ENCODE measurements at places on chromosomes 3 and 15. TPM values are rescaled to one million over a fixed set of nuclear protein-coding genes. Genes with fewer than 3 reads are reported as not detected.
A peak's percentile ranks its signal among the peaks of the same experiment; 100 is the strongest.

Gene TRPM1
- 1.2 TPM for total RNA-seq

DNA sequence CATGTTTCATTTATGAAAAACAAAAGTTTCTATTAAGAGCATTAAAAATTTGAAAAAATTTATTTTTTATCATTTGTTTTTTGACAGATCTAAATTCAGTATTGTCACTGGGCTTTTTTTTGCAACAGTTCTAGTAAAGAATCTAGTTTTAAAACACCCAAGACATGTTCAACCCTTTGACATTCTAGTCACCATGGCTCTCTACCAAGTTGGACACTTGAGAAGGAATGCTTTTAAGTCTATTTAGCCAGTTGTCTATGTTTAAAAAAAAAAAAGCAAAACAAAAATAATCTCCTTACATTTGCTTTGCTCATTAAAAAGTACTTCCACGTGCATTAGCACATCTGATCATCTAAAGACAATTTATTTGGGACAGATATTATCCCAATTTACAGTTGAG is 417.5 kb downstream of the RSL24D1 start:
- DNase-seq = no peak

Gene ABHD10
- total RNA-seq = 17.6 TPM

- no peak for DNase-seq
Measured at GRCh38 chr3:42110631-42111030, 19.5 kb downstream of the TRAK1 start.

GRCh38 chr3:102020735-102021134 is 171.4 kb downstream of the NFKBIZ start:
- no peak for DNase-seq

DNA sequence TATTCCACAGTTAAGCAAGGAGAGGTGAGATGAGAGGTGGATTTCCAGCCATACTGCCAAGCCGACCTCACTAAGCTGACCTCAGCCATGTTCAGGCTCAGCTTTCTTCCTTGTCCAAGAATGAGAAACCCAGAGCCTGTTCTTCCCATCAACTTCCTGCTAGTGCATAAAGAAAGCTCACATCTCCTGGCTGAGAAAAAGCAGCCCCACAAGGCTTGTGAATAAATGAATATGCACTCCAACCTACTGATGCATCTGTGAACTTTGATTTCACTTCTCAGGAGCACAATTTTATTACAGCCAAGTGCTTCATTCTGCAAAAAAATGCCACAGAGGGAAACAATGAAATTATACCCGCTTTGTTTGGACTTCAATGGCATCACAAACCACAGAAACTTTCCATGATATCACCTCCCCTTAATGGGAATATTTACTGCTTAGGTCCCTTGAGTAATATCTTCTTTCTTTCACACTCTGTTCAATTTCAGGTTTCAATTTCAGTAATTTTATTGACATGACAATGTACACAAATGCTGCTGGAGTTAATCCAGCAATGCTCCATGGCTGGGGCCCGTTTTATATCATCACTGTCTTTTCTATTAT is 437.0 kb upstream of the PPP2R3A start:
- no peak for DNase-seq

DNA sequence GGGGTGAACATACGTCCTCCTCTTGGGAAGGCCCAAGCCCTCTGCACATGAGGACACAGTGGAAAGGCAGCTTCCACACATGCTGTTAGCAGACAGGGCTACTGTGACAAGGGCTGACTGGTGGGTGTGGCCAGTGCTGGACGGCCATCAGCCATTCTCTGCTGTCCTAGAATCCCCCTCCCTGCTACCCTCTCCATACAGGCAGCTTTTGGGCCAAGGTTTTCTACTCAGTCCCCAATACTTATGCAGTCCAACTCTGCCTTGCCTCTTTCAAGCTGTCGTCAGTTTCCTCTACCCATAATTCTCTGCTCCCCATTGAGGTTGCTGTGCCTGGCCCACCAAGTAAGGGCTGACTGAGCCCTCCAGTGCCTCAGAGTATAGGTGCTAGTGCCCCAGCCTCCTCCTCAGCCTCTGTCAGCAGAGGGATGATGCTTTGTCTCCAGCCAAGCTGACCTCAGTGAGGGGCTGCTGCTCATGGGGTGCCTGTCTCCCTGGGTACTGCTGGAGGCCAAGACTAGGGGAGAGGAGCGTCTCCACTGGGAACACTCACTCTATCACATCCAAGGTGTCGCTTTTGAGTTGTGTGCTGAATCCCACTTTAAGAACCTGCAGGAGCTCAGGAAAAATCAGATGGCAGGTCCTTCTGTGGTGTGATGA is 2.8 kb downstream of the LOXL1 start:
- DNase-seq = no peak

Gene ACKR4
- not detected for total RNA-seq

DNA sequence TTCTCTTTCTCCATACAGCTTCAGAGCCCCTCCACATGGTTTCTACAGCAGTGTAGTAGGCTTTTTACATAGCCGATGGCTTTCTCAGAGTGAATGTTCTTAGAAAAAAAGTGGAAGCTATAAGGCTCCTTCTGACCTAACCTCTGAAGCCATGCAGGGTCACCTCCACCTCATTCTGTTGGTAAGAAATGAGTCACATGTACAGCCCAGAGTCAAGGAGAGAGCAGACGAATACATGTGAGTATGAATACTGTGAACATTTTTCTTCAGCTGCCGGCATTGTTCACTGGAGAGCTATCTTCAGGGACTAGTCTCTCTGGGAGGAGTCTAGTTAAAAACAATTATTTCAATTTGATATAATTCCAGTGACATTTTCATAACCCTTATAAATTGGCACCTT is 68.2 kb upstream of the THRB start:
- no peak for DNase-seq

- DNase-seq = peak; percentile 45
Measured at GRCh38 chr3:192038726-192039125, 577.8 kb downstream of the PYDC2 start.

- DNase-seq = no peak
Measured at GRCh38 chr3:171900446-171900845, 57.3 kb downstream of the TMEM212 start.

Gene SLC6A1
- not detected for total RNA-seq

DNA sequence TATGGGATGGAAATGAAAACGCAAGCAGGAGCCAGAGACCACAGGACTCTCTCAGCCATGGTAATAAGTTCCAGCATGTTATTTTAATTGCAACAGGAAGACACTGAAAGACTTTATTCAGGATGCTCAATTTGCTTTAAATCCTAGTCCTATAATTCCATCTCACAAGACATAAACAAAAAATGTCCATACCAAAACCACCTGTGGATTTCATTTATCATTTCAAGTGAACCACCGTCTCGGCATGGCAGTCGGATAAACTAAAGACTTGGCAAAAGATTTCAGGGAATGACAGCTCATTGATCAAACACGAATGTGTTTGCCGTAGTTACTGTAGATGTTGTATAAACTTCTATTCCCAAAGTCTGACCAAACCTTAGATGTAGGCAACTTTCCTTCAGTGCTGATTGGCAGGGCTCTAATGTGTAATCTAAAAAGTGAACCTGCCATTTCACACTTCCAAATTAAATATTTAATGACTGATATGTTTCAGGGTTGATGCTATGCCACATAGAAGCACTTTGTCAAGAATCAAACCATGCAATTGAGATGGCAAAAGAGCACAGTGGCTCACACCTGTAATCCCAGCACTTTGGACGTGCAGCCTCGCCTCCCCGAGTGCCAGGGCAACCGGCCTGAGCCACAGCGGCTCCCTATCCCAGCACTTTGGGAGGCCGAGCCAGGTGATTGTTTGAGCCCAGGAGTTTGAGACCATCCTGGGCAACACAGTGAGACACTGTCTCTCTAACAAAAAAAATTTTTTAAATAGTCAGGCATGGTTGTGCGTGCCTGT is 331.7 kb downstream of the MAGI1 start:
- no peak for DNase-seq

GRCh38 chr15:75864213-75865059 is 21.2 kb downstream of the UBE2Q2 start:
- no peak for DNase-seq

GRCh38 chr3:171695426-171695825 is 114.9 kb downstream of the PLD1 start:
- DNase-seq = no peak

- no peak for DNase-seq
Measured at GRCh38 chr15:73812806-73813465, 59.8 kb upstream of the INSYN1 start.

Gene ACTC1
- not detected for total RNA-seq

Gene NEK10
- total RNA-seq = 0.67 TPM

DNA sequence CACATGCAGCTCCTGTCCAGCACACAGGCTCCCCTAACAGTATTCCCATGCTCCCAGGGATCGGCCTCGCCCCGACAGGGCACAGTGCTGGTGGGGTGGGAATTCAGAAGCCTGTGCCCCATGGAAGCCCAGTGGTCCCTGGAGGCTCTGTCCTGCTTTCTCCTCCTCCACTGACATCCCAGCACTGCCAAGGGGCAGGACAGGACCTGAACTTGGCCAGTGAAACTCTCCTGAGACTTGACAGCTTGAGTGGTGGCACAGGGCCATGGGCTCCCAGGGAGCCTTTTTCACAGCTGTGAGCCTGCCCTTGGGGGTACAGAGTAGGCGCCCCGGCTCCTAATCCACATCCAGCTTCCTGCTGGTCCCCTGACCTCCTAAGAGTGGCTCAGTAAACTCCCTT is 38.4 kb downstream of the IQSEC1 start:
- no peak for DNase-seq

DNA sequence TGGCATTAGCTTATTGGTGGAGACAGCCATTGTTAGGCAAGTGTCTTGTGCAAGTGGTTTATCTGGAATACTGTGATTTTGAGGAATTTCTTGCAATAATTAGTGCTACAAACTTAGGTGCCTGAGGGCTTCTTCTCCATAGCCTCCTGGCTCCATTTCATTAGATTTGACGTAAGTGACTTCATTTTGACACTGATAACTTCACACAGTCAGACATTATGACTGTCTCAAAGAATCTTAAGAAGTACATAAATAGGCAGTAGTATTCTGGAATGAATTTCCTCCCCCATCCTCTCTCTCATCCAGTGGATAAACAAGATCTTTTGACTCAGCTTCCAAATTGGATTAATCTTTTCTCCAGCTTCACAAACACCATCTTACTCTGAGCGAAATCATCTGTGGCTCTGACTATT is 19.0 kb downstream of the ARL14 start:
- no peak for DNase-seq

- DNase-seq = no peak
Measured at GRCh38 chr3:39135170-39135805, 18.1 kb downstream of the CSRNP1 start.

DNA sequence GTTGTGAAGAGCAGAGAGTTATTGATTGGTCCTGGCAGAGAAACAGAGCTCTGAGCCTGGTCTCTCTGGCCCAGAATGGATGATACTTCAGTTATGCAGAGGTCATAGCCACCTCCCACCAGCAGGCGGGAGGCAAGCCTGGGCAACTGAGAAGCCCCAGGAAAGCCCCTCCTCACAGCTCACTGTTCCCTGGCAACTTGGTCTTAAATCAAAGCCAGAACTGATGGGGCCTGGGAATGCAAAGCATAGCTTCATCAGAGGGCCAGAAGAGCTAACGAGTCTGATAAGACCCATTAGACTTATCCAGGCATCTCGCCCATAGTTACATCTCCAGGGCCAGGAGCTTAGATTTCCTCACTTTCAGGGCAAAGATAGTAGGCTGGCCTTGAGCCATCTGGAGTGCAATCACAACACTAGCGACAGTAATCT is 5.5 kb upstream of the COLQ start:
- DNase-seq = no peak

DNA sequence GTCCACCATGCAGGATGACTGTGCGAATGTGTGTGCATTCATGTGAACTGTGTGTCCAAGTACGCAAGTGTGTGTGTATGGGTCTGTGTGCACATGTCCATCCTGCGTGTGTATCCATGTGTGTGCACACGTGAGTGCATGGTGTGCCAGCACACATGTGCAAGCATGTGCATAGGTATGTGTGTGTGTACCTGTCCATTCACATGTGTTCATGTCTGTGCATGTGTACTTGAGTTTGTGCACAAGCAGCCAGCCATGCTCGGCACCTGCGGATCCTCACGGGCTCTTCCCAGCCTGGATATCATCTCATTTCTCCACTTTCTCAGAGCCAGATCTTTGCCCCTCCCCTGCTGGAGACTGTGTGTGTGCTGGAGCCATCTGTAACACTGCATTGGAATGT is 18.7 kb upstream of the PLXNA1 start:
- no peak for DNase-seq

- no peak for DNase-seq
Measured at GRCh38 chr3:23046536-23046935, 156.6 kb upstream of the UBE2E2 start.

DNA sequence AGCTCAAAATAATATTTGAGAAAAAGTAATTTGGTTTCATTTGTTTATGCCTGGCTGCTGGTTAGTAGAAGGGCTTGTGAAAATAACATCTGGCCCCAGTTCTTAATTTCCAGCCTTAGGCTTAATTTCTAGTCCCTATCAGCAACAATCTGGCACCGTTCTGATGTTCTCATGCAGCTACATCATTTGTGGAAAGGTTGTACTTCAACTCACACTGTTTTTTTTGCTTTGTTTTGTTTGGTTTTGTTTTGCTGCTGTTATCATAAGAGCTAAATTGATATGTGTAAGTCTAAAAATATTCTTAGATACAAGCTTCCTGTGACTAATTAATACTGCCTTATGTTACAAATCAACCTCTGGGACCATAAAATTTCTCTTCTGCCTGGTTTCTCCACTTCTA is 8.9 kb downstream of the CPA3 start:
- DNase-seq = no peak

Gene RBP2
- not detected for total RNA-seq

DNA sequence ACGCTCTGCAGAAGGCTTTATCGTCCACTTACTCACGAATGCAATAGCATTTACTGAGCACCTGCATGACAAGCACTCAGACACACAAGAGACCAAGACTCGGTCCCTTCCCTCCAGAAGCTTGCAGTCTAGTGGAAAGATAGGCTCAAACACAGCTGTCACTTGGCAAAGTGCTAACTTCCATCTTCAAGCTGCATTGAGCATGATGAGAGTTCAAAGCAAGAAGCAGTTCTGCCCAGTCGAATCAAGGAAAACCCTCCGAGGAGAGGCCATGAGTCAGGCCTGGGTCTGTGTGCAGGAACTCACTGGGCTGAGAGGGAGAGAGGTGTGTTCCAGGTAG is 51.5 kb downstream of the C3orf20 start:
- no peak for DNase-seq

DNA sequence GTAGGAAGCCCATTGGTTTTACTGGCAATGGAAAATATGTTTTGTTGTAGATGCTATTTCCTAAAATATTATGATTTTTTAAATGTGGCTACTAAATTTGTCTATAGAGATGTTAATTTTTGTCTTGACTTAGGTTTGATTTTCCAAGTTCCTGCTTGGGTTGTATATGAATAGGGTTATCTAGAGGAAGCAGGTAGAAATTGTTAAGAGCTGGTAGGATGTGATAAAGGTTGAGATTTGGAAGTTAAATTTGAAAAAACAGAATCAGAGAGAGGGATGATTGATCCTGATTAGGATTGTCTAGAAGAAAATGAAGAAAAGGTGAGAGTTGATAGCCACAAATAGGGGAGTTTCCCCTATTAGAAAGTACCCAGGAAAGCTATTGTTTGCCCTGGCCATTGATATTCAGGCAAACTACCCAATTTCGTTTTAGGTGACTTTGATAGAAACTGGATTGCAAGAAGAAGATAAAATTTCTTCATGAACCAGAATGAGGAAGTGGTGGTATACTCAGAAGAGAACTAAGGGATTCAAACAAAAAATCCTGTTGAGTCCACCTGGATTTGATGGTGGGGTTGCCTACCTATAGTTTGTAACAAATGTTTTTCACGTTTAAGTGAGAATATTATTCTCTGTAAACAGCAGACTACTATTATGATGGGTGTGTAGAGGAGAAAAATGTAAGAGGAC is 91.2 kb upstream of the PHLDB2 start:
- no peak for DNase-seq

Gene GOLGA8G
- total RNA-seq = not detected

Measured in kidney epithelial cell (primary cell).